Activated naive CD4-positive, alpha-beta T cell treated with anti-CD3 and anti-CD28 coated beads for 36 hours (primary cell): ENCODE measurements at places on chromosomes 7 and 10. TPM values are rescaled to one million over a fixed set of nuclear protein-coding genes. Genes with fewer than 3 reads are reported as not detected.
A peak's percentile ranks its signal among the peaks of the same experiment; 100 is the strongest.

AKR1C3 gene
- 0.33 TPM for total RNA-seq

EPO gene
- total RNA-seq, result not detected

CALCR gene
- not detected for total RNA-seq

ENO4 gene
- not detected for total RNA-seq

ASIC3 gene
- total RNA-seq, result 7.9 TPM

TAS2R41 gene
- total RNA-seq, result not detected

LRRD1 gene
- total RNA-seq, result not detected

PPP1R17 gene
- not detected for total RNA-seq

DNA sequence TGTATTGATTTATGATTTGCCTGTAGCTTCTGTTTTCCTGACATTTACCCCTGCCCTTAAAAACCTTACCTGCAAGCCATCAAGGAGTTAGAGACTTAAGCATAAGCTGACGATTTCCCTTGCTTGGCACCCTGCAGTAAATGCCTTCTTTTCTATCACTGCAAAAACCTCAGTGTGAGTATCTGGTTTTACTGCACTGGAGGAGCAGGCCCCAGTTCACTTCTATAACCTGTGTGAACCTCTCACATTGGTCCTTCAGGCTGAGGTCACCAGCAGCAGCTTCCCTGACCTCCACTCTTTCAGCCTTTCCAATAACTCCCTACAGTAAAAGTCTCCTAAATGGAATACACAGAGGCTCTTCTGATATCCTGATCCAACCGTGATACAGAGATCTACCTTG is 30.5 kb downstream of the NUP42 start:
- DNase-seq, result no peak
- peaks cover 10% of the 10 kb centered on the region for H3K27me3 ChIP-seq
- H3K36me3 ChIP-seq, result no peaks in the 10 kb centered on the region

- peak overlapping the region; percentile 68 for H3K4me3 ChIP-seq
- H3K27me3 ChIP-seq, result peaks cover 47% of the 10 kb centered on the region
- H3K36me3 ChIP-seq, result peaks cover 2% of the 10 kb centered on the region
- peaks cover 14% of the 10 kb centered on the region for H3K4me1 ChIP-seq
- DNase-seq, result no peak
Measured at GRCh38 chr7:79452495-79453265, 787 bp downstream of the MAGI2 start.

DNA sequence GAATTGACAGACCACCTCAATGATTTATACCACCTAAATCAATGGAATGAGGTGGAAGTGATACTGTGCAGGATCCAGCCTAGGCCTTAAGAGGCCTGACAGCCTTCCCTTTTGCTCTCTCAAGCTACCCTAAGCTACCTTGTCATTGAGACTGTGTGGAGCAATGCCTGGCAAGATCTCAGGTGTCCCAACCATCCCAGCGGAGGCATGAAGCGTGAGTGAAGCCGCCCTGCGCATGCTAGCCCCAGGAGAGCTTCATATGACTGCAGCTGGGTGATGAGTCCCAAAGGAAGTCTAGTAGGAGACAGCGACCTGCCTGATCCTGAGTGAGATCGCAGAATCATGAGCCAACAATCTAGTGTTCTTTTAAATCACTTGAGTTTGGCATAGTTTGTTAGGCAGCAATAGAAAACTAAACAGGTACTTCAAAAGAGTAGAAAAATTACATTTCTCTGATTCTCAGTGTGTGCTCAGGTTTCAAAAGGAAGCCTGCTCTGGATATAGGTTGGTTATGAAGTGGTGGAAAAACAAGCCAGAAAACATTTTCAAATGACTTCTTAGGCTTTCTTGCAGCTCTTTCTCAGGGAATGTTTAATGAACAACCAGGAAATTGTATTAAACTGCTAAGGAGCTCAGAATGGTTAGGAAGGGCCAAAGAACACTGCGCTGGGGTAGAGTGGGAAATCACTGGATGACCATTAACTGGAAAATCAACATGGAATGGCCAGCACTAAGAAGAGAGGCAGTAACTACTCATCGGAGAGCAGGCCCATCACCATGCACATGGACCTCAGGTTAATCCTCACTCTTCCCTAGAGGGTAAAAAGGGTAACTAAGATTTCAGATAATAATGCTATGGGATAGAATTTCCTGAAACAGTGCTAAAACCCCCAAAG is 535.2 kb downstream of the PHTF2 start:
- H3K27ac ChIP-seq, result no peak overlapping the region
- no peaks in the 10 kb centered on the region for H3K27me3 ChIP-seq
- no peaks in the 10 kb centered on the region for H3K36me3 ChIP-seq
- H3K4me3 ChIP-seq, result no peak overlapping the region

DNA sequence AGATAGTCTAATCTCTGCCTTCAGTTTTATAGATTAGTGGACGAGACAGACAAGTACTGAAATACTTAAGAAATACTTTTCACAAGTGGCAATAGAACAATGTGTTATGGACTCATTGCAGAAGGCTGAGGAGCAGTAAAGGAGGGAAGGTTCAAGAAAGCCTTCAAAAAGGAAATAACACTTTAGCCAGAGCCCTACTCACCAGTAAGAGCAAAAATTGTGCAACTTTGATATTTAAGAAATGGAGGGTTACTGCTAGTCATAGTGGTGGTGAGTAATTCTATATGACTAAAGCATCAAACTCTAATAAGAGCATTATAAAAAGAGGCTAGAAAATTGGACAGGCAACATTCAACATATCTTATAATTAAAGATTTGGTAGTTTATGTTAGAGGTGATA is 28.8 kb downstream of the PTPN12 start:
- H3K4me3 ChIP-seq, result no peak overlapping the region
- peaks cover 4% of the 10 kb centered on the region for H3K4me1 ChIP-seq
- no peak for DNase-seq
- no peak overlapping the region for H3K27ac ChIP-seq
- H3K27me3 ChIP-seq, result no peaks in the 10 kb centered on the region

- peak overlapping the region; percentile 89 for H3K4me3 ChIP-seq
- peaks cover 33% of the 10 kb centered on the region for H3K4me1 ChIP-seq
- peak overlapping the region; percentile 92 for H3K27ac ChIP-seq
- peaks cover 26% of the 10 kb centered on the region for H3K36me3 ChIP-seq
- peaks cover 7% of the 10 kb centered on the region for H3K27me3 ChIP-seq
Measured at GRCh38 chr7:129434675-129435318, 565 bp downstream of the STRIP2 start.

DNA sequence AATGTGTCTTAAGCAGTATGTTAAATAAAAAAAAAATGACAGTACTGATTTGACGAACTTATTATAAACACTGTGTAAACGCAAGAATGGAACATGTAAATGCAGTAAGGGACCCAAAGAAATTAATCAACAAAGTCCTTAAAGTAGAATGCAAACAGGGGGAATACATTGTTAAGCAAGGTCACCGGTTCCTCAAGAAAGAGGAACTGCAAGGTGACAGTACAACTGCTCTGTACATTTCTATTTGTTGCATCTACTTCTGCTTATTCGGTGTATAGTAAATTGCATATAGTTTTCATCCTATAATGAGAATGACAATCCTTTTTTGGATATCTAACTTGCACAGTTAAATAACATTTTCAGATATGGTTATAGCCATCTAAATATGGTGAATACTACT is 387.0 kb upstream of the SEMA3D start:
- H3K36me3 ChIP-seq, result no peaks in the 10 kb centered on the region
- no peak overlapping the region for H3K4me3 ChIP-seq
- no peak for DNase-seq
- no peaks in the 10 kb centered on the region for H3K4me1 ChIP-seq

- no peak overlapping the region for H3K4me3 ChIP-seq
- H3K36me3 ChIP-seq, result no peaks in the 10 kb centered on the region
- DNase-seq, result no peak
- H3K27me3 ChIP-seq, result peaks cover 7% of the 10 kb centered on the region
Measured at GRCh38 chr7:159177284-159177953, 32.8 kb upstream of the VIPR2 start.

DNA sequence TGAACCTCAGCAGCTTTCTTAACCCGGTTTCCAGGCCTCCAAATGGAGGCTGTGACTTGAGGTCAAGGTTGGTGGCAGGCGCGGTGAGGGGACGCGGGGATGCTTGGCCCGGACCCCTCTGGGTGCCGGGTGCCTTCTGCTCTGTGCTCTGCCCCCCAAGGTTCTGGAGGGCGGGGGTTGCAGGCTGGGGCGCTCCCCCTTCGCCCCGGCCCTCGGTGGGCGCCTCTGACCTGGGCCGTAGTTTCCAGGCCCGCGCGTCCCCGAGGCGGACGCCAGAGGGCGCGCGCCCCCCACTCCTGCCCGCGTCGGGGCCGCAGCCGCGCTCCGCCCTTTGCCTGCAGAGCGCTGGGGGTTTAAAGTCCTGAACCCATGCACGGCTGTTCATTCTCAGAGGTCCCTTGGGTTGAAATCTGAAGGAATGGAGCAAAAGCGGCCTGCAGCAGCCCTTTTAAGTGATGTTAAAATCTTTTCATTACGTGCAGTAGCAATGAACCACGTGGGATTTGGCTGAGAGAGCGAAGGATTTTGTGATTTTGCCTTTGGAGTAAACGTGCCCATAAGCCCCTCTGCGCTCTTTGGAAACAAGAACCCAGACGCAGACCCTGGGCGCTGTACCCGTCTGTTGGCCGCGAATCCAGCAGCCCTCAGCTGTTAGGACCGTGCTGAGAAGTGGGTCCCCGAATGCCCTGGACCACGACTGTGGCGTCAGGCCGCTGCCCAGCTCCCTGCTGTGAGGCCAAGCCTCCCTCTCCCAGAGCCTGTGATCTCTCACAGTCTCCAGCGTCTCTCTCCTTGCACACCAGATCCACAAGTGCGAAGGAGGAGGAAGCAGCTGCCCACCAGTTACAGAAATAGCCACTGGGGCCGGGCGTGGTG is 135.0 kb downstream of the ACTR3B start:
- no peaks in the 10 kb centered on the region for H3K36me3 ChIP-seq
- H3K4me1 ChIP-seq, result no peaks in the 10 kb centered on the region
- H3K27ac ChIP-seq, result no peak overlapping the region
- DNase-seq, result peak; percentile 14
- H3K4me3 ChIP-seq, result no peak overlapping the region

GRCh38 chr10:121243609-121244241 is 354.5 kb downstream of the FGFR2 start:
- DNase-seq, result no peak
- H3K27me3 ChIP-seq, result peaks cover 10% of the 10 kb centered on the region
- no peaks in the 10 kb centered on the region for H3K36me3 ChIP-seq
- no peaks in the 10 kb centered on the region for H3K4me1 ChIP-seq
- no peak overlapping the region for H3K27ac ChIP-seq

DNA sequence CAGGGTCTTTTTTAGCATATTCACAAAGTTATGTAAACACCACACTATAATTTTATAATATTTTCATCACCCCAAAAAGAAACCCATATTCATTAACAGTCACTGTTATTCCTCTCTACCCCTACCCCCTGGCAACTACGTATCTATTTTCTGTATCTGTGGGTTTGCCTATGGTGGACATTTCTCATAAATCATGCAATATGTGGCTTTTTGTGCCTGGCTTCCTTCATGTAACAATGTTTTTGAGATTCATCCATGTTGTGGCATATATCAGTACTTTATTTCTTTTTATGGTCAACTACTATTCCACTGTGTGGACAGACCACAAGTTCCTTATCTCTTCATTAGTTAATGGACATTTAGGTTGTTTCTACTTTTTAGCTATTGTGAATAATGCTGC is 59.1 kb upstream of the PAPSS2 start:
- no peak overlapping the region for H3K4me3 ChIP-seq
- no peaks in the 10 kb centered on the region for H3K36me3 ChIP-seq
- H3K27me3 ChIP-seq, result peaks cover 2% of the 10 kb centered on the region
- peaks cover 8% of the 10 kb centered on the region for H3K4me1 ChIP-seq
- no peak for DNase-seq
- H3K27ac ChIP-seq, result no peak overlapping the region

DNA sequence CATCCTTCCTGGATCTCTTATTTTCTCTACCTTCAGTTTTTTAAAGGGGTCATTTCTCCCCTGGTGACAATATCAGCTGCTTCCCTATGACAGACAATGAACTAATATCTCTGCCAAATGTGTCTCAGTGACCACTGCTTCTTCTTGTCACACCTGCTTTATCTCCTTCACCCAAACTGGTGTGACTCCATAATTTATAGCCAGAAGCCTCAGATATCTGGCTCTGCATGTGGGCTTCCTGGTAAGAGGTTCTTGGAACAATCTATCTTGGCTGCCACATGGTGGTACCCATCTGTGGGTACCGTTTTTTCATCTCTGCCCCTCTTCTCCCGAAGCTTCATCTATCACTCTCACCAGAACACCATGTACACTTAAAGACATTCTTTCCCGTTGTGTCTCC is 37.0 kb downstream of the CPVL start:
- H3K4me1 ChIP-seq, result peaks cover 7% of the 10 kb centered on the region
- H3K36me3 ChIP-seq, result no peaks in the 10 kb centered on the region
- H3K4me3 ChIP-seq, result no peak overlapping the region
- H3K27ac ChIP-seq, result no peak overlapping the region
- peaks cover 8% of the 10 kb centered on the region for H3K27me3 ChIP-seq

- no peaks in the 10 kb centered on the region for H3K4me1 ChIP-seq
- H3K27me3 ChIP-seq, result no peaks in the 10 kb centered on the region
- no peak overlapping the region for H3K27ac ChIP-seq
- no peak overlapping the region for H3K4me3 ChIP-seq
- H3K36me3 ChIP-seq, result no peaks in the 10 kb centered on the region
- DNase-seq, result no peak
Measured at GRCh38 chr10:20811131-20811530, 86.0 kb downstream of the NEBL start.

GRCh38 chr7:17500736-17501135 is 202.3 kb downstream of the AHR start:
- no peaks in the 10 kb centered on the region for H3K4me1 ChIP-seq
- H3K36me3 ChIP-seq, result no peaks in the 10 kb centered on the region
- no peak for DNase-seq
- peaks cover 2% of the 10 kb centered on the region for H3K27me3 ChIP-seq
- no peak overlapping the region for H3K27ac ChIP-seq
- H3K4me3 ChIP-seq, result no peak overlapping the region

DNA sequence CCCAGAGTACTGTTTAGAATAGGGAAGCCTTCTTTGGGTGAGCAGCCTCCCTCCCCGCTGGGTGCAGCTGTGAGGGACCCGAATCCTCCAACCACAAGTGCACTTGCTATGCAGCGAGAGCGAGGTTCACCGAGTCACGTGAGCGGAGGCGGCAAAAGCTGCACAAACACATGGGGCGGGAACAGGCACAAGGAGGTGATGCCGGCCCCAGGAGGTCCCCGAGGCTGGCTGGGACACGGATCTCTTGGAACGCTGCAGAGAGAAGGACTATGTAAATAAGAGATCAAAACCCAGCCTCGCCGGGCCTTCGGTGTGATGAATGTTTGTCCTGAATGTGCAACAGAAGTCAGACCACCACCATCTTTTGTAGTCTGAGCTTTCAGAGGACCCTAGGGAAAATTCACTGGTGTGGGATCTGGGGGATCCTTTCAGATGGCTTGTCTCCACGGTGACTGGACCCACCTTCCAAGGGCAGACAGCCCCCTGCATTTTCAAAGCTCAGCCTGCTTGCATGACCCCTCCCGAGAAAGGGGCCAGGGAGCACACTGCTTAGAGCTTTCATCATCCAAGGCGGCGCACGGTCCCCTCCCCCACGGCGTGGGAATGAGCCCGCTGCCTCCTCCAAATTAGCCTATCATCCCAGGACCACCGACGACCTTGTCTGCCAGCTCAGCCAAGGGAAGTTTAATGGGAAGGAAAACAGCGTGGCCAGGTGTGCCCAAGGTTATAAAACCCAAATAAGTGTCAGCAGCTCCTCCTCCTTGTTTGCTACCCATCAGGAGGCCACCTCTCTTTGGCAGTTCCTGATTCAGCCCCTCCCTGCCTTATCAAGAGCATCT is 327.7 kb downstream of the CXCL12 start:
- no peak for DNase-seq
- H3K27ac ChIP-seq, result no peak overlapping the region
- no peak overlapping the region for H3K4me3 ChIP-seq
- H3K4me1 ChIP-seq, result no peaks in the 10 kb centered on the region

- peaks cover 2% of the 10 kb centered on the region for H3K4me1 ChIP-seq
- H3K36me3 ChIP-seq, result no peaks in the 10 kb centered on the region
- H3K27me3 ChIP-seq, result peaks cover 10% of the 10 kb centered on the region
- H3K27ac ChIP-seq, result no peak overlapping the region
- DNase-seq, result no peak
Measured at GRCh38 chr10:14477408-14477710, 146.6 kb upstream of the FRMD4A start.
